Cerebellum (tissue), 4 donors: ENCODE measurements at places on chromosomes 3 and 15.

DNA sequence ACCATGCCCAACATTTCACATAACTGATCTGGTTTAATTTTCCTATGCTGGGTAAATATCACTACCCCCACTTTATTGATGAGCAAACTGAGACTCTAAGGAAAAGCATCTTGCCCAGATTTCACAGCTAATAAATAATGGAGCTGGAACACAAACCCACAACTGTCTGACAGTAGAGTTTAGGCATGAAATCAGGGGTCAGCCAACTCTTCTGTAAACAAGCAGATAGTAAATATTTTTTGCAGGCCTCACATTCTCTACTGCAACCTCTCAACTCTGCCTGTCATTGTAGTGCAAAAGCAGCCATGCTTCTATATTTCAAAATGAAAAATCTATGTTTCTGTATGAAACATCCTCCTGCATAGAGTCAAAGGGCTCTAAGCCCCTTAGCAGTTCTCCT, 111.5 kb downstream of the ERC2 start:
- DNase-seq = no peak

DNA sequence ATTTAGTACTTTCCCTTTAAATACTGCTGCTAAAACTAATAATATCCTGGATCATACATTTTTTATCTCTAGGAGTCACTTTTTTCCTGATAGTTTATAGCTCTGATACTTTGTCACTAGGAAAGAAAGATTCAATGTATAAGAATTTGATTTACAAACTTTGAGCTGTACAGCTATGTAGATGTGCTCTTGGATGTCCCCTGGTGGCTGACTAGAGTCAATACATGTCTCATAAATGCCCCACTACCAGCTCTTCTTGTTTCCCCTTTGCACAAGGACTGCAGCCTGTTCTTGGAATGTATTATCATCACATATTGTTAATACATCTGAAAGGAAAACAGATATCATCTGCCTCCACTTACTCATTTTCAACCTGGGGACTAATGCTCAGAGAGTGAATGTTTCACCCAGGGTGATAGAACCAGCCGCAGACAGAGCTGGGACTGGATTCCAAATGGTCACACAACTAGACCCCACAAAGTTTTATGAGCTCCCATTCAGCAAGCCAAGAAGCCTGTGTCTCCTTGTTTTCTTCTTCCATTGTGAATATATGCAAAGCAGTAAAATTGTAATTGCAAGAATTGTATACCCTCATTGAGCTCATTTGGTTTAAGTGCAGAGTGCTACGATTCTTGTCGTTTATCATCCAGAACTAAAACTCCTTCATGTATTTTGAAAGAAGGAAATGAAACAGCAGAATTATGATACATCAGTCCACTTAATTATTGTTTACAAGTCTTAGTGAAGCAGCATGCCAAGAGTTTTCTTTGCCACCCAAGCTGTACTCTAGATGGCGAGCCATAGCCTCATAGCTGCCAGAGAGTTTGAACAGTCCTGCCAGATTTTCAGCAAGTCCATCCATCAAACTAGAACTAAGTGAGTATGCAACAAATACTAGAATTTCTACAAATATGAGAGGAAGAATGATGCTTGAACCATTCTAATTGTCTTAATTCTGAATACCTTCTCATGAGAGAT, 261.6 kb upstream of the LMCD1 start:
- DNase-seq = no peak

GRCh38 chr3:137062250-137062649, 104.5 kb downstream of the IL20RB start:
- no peak for DNase-seq

DNA sequence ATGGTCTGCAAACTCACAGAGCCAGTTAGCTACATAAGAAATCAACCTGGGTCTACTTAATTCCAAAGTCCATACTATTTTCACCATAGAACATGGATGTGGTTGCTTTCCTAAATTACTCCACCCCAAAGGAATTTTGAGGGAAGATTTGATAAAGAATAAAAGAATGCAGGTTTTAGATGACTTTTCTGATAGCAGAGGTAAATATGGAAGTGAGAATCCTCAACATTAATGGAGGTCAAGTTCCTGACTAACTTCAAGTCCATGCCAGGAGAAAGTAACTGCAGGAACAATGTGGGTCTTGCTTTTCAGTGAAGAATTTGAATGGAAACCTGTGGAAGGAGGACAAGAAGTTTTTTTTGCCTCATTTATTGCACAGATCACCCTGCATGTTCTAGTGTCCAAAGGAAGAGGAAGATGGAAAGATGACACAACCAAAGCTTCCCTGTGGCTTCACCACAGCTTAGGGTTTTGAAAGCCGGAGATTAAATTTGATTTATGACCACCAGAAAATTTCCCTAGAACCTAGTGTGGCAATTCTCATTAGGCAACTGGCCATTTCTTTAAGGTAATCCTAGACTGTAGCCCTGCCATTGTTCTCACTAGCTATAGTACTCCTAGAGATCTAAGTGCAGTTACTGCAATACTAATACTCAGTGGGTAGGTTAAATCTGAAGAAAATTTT, 429.7 kb downstream of the RAP2B start:
- no peak for DNase-seq

- DNase-seq = no peak
Measured at GRCh38 chr3:32643354-32643753, 41.6 kb upstream of the CNOT10 start.

- no peak for DNase-seq
Measured at GRCh38 chr3:21462141-21462540, 288.9 kb downstream of the ZNF385D start.

- DNase-seq = no peak
Measured at GRCh38 chr3:157145606-157146322, 14.2 kb downstream of the CCNL1 start.

DNA sequence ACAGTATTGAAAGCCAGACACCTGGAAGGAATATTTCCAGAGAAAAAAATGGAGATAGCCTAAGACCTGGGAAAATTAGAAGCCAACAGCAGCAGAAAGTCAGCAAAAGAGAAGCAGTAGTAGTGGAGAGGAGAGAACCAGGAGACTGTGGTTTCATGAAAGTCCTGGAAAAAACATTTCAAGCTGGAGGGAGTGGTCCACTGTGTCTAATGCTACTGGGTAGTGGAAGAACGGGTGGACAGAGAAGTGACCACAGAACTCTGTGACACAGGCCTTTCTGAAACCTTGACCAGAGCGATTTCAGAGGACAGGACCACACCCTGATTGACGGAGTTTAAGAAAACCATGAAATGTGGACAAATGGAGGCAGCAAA, 15.3 kb upstream of the SH3BP5 start:
- DNase-seq = no peak

GRCh38 chr15:61080221-61081026, 148.7 kb downstream of the RORA start:
- no peak for DNase-seq

DNA sequence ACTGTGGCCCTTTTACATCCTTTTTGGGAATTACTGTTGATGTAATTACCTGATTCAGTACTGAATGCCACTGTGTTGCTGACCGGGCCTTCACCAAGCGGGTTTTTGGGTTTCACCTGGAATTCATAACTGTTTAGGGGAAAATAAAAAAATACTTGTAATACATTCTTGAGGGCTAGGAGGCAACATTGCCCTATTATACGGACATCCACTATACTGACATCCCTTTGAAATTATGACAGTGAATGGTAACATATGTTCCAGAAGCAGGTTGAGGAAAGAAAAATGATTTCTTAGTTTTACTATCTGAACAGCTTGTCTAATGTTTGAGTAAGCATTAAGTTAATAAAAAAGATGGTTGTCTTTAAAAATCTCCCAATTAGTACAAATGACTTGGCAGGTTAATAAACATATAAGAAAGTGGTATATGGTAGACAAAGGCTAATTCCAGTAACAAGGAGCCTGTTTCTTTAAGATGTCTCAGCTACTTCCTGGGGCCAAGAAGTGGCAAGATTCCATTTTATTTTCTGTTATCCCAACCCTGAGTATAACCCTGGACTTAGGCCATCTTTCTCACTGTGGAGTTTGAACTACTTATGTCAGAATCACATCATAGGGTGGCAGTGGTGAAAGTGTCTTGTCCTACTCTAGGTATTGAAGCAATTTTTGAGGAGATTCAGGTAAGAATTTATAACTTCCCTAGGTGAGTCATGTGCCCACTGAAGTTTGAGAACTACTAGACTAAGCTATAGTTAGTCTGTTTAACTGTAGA, 45.5 kb downstream of the TFG start:
- DNase-seq = no peak

- no peak for DNase-seq
Measured at GRCh38 chr15:88221836-88222235, 34.7 kb downstream of the NTRK3 start.
